Hematopoietic multipotent progenitor cell treated with erythropoietin and hydrocortisone succinate and interleukin-3 and kit ligand, for 8 days (in vitro differentiated cells): ENCODE measurements at places on chromosomes 2 and 18.

GRCh38 chr18:9016633-9017166, 85.8 kb upstream of the NDUFV2 start:
- DNase-seq = peak; percentile 88

DNA sequence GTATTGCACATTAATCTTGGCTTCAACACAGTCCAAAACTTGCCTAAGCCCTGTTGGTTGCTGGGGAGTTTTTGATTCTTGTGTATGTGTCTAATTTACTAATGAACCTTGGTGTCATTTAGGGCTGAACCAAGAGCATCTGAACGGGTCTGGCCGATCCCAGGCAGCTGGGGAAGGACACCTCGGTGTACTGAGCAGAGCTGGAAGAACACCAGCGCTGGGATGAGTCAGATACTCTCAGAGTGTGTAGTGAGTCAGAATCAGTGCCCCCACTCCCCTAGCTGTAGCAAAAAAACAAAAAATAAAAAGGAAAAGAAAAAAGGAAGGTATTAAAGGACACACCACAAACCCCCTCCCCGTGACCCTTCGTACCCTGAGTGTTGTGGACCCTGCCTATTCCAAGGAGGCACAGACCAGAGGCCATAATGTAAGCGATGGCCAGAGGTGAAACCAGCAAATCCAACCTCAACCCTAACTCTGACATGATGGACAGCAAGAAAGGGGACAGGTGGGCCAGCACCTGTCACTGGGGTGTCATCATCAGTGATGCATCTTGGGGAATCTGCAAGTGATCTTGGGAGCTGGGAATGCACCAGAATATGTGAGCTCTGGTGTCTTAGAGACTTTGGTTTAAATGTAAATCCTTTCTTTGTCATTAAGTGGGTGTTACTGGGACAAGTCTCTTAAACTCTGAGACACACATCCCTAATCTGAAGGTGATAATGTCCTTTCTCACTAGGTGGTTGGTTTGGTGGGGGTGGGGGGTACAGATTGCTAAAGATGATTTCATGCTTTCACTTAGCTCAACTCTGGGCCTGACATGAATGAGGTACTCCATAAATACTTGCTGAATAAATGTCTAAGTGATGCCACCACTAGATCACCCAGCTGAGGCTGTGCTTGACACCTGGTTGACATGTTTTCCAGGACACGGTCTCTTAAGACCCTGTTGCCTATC, 34.2 kb upstream of the NCOA1 start:
- DNase-seq = peak; percentile 79

DNA sequence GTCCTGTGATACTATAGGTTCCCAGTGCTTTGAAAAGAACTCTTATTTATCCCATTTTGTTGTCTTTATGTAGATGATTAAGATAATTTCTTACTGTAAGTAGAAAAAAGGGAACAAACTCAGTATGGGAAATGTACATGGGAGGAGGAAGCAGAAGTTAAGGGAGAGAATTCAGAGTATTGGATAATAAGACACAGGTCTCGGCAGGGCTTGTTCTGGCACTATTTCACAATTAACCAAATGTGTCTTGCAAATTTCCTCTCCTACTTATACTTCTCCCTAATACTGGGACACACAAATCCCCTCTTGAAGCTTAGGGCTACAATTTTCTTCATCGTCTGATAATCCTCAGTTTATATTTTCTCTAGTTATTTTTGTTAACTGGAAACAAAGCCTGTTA, 744.0 kb downstream of the ADCYAP1 start:
- no peak for DNase-seq

DNA sequence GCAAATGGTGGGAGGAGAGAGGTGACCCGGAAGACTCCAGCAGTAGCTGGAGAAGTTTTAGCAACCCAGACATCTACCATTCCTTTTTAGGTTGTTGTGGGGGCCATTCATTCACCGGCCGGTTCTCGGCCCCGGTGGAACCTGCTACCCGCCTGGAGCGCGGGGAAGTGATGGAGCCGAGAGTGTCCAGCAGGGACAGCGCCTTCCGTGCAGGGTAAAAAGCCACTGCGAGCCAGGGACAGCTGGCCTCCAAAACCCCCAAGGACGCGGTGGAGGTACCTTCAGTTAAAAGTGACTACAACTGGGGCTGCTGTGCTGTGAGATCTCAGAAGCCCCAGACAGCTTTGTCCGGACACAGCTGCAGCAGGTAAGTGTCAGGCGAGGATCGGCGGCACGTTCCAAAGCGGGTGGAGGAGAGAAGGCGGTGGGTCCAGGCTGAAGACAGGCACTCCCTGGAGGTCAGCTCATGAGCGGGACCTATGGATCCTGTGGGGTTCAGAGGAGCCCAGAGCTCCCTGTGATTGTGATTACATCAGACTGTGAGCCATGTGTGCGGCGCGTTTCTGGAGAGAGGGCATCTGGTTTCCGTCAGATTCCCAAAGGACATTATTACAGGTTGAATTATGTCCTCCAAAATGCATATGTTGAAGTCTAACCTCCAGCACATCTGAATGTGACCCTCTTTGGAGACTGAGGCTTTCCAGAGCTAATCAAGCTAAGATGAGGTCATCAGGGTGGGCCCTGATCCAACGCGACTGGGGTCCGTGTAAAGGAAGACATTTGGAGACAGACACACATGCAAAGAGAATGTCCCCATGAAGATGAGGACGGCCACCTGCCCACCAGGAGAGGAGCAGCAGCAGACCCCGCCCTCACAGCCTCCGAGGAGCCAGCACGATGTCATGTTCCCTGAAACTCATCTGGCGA, 276.3 kb downstream of the EIPR1 start:
- DNase-seq = no peak

GRCh38 chr2:120225549-120226065, 2.4 kb upstream of the TMEM185B start:
- no peak for DNase-seq

GRCh38 chr2:235713189-235713588, 219.3 kb downstream of the AGAP1 start:
- no peak for DNase-seq

GRCh38 chr2:175036582-175037018, 31.4 kb upstream of the CHN1 start:
- DNase-seq = peak; percentile 68

GRCh38 chr2:199842631-199843395, 8.2 kb downstream of the FTCDNL1 start:
- DNase-seq = no peak

DNA sequence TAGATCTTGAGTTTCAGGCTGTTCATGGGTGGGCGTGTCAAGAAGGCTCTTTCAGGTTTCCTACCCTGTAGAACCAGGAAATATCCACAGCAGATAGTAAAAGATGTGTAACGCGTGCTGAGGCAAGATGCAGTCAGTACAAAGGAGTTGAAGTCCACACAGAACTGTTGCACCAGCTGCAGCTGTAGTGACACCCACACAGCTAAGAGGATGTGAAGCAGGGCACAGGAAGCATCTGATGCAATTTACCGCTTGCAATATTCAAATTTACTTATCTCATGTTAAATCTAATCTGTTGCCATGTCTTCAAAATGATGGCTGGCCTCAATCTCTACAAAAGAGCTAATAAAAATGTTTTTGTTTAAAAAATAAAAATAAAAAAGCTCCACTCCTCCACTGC, 132.8 kb downstream of the ARHGAP15 start:
- DNase-seq = peak; percentile 9

- no peak for DNase-seq
Measured at GRCh38 chr2:8154270-8154669, 527.6 kb upstream of the ID2 start.

DNA sequence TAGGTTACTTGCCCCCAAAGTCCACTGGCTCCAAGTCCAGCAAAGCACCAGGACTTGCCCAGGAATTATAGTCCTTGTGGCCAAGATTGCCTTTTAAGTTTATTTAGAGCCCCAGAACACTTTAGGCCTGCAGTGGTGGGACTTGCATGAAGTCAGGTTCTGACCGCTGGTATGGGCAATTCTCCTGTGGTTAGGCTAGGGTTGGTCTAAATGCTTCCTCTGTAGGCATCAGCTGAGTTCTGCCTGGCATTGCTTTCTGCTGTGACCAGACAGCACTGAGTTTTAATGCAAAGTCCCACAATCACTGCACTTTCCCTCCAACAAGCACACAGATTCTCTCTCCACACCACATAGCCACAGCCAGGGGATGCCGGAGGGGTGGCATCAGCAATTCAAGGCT, 64.5 kb downstream of the DDX18 start:
- no peak for DNase-seq

DNA sequence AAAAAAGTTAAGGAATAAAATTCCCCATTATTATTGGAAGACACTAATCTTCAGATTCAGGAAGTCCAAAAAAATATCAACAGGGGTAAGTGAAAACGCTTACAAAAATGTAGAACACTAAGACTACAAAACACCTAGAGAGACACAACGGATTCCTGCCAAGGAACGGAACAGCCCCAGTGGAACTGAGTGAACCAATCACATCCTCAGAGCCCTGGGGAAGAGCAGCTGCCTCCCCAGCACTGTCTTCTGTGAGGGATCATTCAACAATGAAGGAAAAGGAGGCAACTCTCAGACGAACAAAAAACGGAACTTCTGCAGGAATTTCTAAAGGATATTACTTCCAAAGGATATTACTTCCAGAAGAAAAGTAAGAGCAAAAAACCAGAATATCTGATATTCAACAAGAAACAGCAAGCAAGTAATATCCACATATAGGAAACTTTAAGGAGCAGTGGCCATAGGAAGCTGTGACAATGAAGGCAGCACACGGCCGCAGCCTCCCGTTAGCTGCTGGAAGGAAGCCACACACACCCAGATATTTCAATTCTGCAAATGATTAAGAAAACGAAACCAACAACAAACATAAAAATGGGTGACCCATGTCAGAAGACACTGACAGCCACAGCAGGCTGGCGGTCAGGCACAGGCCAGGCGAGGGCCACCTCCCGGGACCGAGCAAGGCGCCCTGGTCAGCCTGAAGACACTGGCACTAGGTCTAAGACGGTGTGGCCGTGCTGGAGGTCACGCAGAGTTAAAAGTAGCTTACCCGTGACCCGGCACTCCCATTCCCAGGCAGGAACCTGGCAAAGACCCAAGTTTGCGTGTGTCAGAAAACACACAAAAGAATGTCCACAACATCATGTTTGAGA, 81.8 kb downstream of the HDAC4 start:
- peak; percentile 62 for DNase-seq

DNA sequence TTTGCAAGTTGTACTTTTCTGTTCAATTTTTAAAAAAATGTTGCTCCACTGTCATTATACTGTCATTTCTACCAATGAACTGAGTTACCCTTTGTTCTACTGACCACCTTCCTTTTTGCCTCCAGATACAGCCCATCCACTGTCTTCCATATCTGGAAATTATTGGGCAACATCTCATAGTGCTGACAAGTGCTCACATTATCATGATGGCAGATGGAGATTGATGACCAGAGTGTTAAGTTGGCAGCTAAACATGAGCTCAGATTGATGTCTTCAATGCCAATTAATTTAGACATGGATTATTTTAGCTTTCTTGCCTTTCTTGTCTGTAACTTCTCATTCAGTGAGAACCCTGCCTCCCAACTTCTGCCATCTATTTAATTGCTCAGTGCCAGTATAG, 76.6 kb downstream of the KIAA1328 start:
- DNase-seq = no peak

DNA sequence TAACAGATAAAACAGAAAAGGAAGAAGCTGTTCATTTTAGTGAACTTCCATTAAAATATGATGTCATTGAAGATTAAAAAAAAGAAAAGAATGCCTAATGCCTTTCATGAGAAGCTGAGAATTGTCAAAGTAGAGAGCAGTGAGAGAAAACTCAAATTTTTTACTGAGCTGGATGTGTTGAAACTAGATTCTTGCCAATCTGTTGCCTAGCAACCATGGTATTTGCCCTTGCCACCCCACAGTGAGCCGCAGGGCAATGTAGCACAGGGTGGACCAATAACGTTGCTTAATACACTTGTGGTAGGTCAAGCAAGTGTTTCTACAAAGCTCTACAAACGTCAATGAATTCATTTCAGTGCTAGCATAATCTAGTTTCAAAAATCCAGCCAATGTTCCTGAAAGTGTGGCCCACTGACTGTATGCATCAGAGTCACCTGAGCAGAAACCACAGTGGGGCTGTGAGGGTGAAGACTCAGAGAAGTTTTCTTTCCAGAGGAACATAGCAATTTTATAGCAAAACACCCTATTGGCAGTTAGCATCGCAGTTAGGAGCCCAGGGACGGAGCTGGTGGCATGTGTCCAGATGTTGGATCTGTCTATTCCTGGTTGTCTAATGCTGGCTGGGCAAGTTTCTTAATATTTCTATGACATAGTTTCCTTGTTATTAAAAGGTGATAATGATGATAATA, 132.2 kb downstream of the DOCK10 start:
- DNase-seq = no peak

DNA sequence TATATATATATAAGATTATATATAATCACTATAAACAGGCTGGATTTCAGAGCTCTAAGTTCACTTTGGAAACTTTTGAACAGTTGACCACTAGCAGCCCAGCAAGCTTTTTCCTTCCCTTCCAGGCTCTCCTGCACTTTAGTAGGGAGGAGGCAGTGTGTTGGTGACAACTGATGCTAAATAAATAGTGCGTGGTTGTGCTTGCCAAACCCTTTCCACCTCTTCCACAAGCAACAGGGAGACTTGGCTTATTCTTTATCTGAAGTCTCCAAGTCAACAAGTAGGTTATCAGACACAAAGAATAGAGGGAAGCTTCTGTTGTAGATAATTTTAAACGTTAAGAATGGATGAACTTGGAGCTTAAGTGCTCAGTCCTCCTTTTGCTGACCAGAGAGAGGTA, 408.2 kb upstream of the HNRNPA3 start:
- DNase-seq = no peak

GRCh38 chr2:202577250-202578183, 57.3 kb upstream of the FAM117B start:
- DNase-seq = no peak

- DNase-seq = no peak
Measured at GRCh38 chr2:219624565-219624964, 2.9 kb upstream of the SLC4A3 start.

- no peak for DNase-seq
Measured at GRCh38 chr2:104812286-104812685, 41.6 kb upstream of the POU3F3 start.

- DNase-seq = no peak
Measured at GRCh38 chr2:58447586-58447985, 206.5 kb upstream of the FANCL start.

- DNase-seq = no peak
Measured at GRCh38 chr2:159606287-159606686, 10.1 kb downstream of the BAZ2B start.

DNA sequence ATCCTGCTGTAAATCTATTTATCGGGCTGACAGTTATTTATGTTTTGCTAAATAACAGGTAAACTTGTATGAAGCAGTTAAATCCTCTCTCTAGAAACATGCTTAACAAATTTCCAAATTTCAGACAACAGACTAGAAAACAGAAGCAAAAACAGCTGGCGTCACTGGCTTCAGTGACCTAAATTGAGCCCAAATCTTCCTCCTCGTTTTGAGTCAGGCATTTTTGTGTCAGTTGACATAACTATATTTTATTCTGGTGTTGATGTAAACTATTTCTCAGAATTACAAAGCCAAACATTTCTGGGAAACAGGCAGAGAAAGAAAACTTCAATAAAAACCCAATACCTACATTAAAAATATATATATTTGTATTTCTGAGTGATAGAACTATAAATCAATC, 21.7 kb downstream of the RBMS1 start:
- DNase-seq = no peak

- no peak for DNase-seq
Measured at GRCh38 chr2:47747878-47748277, 35.1 kb upstream of the MSH6 start.

GRCh38 chr18:10057894-10058791, 144.3 kb downstream of the VAPA start:
- DNase-seq = no peak

- no peak for DNase-seq
Measured at GRCh38 chr2:170895023-170895757, 33.9 kb upstream of the GORASP2 start.
